ENCODE measurements at places on chromosomes 5 and 9.

- no peak for ATAC-seq
Measured at GRCh38 chr5:113776832-113777525, 263.5 kb downstream of the YTHDC2 start.

- no peak for ATAC-seq
Measured at GRCh38 chr5:36173426-36173825, 21.5 kb downstream of the SKP2 start.

- no peak for ATAC-seq
Measured at GRCh38 chr5:130111746-130112145, 207.5 kb downstream of the CHSY3 start.

DNA sequence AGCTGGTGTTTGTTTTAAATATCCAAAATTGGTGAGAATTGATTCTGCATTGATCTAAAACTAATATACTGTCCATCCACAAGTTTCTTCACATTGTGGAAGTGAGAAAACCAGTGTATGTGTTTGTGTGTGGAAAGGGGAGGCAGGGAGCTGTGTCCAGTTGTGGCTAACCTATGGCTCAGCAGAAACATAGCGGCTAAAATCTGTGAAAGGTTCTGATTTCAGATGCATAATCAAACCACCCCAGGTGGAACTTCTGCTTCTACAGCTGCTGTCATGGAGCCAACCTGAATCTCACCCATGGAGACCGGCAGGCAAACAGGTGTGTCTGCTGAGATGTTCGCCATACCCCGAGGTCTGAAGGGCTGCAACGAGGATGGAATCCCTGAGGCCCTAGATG lies at the start of gene TAF11L14:
Gene TAF11L14, plus strand, starts transcription at position 301 of the 400 bp plus-strand sequence.
- ATAC-seq = no peak

DNA sequence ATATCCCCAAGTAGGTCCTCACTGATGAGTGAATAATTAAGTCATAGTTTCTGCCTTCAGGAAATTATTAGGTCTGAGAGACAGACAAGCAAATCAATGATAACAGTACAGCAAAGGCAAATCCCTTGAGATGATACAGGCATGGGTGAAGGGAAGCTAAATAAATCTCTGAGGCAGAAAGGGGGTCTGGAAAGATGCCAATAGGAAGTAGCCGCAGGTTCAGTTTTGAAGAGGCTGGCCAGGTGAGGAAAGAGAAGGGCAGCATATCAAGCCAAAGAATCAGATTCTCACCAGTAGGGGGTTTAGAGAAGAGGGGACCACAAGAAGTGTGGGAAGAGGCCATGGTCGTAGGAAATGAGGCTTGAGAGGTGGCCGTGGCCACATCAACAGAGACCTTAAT lies 85.8 kb downstream of the KIAA1958 start:
- ATAC-seq = no peak

DNA sequence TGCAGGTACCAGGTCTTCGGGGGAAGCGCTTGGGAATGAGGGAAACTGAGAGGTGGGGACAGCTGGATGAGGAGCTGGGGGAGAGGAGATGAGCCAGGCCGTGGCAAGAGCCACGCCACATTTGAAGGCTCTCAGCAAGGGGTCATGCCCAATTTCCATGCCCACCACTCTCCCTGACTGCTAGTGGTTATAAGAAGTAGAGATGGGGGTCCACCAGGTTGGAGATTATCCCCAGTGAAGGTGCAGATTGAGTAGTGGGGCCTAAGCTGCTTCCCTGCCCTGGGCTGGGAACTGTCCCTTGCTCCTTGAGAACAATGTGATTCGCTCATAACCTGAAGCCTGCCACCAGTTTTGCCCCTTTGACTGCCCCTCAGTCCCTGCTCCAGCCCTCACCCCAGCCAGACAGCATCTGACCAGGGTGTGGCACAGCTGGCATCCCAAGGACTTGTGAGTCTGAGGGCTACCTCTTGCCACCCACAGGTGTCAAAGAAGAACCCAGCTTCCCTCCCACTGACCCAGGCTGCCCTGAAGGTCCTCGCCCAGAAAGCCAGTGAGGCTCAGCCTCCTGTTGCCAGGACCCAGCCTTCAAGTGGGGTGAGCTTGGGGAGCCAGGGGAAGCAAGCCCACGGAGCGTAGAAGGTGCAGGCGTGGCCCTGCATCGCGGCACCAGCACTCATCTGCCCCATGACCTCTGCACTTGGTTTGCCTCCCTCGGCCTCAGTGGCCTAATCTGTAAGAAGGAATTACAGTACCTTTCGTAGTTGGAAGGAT lies 21.5 kb downstream of the CD74 start:
- no peak for ATAC-seq

DNA sequence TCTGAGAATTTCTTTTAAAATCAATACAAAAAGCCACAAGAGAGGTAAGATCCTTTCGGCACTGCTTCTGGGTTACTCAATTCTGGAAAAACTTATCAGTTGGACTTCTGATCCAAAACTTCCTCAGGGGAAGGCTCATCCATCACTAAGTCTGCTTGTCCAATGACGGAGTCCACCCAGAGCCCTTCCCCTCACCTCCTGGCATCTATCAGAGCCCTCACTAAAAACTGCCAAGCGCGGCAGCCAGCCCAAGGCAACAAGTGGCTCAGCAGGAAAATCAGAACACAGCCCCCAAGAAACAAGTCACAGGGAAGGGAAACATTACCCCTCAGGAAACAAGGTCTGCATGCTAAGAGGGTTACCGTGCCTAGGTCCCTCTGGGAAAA lies 869 bp upstream of the ESM1 start:
- no peak for ATAC-seq

- ATAC-seq = no peak
Measured at GRCh38 chr5:125463466-125464092, 717.1 kb upstream of the ZNF608 start.

DNA sequence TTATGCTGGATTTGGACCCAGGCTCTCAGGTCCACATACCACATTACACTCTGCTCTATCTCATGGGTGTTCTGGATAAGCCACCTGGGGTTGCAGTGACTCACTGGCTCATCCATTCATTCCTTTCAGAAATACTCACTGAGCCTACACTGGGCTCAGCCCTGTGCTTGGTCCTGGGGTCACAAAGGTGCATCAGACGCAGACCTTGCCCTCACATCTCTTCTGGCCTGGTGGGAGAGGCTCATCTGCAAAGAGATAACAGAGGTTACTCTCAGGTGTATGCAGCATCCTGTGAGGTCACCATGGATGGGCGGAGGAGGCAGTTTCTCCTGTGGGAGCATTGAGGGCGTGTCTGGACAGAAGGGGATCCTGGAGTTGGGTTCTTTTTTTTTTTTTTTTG lies 12.1 kb downstream of the CDHR2 start:
- ATAC-seq = no peak

GRCh38 chr5:114411380-114411931 lies 49.6 kb downstream of the KCNN2 start:
- no peak for ATAC-seq

DNA sequence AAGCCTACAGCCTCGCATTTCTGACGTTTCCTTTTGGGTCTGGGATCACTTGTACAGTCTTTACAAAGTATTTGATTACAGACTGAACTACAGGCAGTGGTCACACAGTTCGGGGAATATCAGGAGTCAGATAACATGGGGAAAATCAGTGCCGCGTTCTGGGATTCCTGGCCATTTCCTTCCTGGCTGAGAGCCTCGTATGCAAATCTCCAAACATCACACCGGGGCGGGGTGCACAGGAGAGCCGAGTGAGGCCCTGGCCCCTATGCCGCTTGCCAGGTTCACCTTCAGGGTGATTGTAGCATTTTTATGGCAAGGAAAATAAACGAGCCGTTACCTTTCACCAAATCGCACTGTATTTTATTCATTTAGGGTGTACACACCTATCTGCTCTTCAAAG lies 29.6 kb upstream of the SLC9A3 start:
- no peak for ATAC-seq

DNA sequence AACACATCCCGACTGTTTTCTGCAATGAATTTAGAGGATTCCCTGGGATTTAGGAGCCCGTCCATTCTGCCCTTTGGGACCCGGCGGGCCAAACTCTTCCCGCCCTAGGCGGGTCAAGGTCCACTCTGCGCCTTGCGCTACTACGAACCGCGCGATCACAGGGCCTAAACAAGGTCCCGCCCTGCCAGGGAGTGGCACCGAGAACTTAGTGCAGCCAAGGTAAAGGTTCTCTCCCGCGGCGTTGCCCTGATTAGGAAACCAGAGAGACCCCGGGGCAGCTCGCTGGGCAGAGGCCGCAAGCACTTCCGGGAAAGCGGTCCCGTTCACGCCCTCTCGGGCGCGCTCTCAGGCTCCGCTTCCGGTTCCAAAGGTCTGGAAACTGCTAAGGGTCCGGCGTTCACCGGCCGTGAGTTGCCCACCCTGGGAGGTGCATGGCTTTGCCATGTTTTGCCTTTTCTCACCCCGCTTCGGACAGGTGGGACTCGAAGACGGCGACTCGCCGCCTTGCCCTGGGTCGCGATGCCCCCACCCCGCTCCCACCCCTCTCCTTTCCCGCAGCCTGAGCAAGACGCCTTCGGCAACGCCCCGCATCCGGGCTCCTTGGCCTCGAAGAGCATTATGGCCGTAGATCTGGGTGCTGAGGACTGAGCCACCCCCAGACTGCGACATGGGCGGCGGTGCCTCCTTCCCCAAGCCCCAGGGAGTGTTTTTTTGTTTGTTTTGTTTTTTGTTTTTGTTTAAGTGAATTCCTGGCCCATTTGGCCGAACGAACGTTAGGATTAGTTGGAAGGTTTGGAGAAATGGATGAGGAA lies 23.4 kb downstream of the HNRNPK start:
- peak; percentile 88 for ATAC-seq

- ATAC-seq = no peak
Measured at GRCh38 chr5:88322785-88323184, 54.1 kb upstream of the TMEM161B start.

DNA sequence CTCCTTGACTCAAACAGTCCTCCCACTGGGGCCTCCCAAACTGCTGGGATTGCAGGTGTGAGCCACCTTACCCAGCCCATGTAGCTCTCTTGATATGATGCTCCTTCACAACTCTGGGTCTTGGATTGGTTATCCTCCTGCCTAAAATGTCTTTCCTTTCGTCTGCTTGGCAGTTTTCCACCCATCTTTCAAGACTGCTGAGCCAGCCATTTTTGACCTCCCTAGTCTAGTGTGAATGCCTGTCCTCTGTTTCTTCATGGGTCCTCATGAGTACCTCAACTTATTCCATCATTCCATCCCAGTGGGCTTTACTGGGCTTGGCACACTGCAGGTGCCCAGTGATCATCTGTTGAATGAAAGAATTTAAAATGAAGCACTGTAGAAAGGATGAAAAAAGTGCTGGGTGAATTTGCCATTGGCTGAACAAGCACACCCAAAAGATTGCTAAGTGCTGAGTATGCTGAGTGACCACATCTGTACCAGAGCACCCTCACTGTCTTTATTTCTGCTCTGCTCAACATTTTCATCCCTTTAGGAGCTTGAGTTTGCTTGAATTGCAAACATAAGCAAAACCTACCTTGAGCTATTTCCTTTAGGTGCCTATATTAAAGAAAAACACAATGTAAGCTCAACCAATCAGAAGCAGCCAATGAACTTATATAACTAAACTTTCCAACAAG lies 84.8 kb upstream of the FAM169A start:
- ATAC-seq = no peak

DNA sequence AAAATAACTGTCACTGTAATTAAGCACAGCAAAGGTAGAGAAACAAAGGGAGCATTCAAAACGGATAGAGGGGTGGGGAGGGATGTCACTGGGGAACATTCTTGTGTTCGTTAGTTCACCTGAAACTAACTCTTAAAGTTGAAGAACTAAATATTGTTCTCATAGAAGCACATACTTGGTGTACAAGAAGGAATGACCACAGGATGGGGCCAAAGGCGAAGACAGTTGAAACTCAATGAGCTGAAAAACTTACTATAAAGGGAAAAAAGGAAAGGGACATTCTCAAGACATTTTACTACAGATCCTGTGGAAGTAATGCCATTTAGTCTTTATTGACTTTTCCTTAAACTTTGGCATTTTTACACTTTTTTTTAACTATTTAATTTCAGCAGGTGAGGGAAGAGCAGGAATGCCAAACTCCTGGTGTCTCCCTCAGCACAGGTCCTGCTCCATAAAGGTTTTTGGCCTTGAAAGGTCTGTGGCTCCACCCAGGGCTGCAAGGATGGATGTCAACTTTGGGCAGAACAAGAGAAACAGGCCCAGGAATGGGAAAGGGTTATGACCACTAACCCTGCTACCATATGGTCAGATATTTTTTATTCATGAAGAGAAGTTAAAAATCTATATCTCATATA lies 197.6 kb upstream of the RASA1 start:
- no peak for ATAC-seq

GRCh38 chr9:117188394-117188793 lies 226.5 kb downstream of the ASTN2 start:
- no peak for ATAC-seq

DNA sequence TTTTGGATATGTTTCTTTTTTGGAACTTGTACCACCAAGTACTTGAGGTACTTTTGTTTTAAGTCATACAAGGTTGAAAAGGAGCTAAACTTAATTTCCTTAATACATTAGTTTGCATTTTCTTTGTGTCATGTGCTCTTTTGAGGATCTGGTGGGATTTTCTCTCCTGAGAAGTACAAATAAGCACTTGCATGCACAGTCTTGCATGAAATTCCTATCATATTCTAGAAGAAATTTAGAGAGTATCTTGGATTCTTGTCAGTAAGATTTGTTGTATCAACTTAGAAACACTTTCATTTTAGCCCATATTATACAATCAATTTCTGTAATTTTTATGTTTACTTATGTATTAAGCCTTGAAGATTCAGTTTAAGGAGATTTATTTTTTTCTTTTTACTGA lies 64.9 kb downstream of the CCNH start:
- no peak for ATAC-seq
